Renal pelvis (tissue), 12 donors: ENCODE measurements at places on chromosomes 6 and 20. TPM values are rescaled to one million over a fixed set of nuclear protein-coding genes. Genes with fewer than 3 reads are reported as not detected.
A peak's percentile ranks its signal among the peaks of the same experiment; 100 is the strongest.

GRCh38 chr20:48636301-48636700, 191.5 kb downstream of the PREX1 start:
- no peak for DNase-seq

DNA sequence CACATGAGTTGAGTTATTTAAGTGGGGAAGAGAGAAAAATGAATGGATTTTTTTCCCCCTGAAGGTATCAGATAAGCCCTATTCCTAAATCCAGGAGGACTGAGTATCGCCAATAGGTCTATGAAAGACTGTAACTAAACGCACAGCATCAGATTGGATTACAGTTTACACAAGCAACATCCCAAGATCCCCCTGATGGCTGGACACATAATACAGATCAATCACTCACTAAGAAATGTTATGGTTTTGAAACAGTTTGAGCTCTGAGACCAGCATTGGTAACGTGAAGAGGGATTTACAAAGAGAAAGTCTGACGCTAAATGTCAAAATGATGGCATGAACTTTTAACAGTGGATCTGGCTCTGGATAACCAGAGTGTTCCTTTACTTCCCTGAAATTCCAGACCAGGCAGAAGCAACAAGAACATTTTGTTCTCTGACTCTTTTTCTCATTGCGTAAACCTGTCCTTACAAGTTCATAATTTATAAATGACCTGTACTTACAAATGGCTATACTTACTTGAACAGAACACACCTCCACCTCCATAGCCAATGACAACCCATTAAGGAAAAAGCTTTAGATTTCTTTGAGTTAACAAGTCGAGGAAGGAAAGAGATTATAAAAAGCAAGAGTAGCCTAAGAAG, 131.8 kb upstream of the BEND3 start:
- peak; percentile 14 for DNase-seq

- no peak for DNase-seq
These were observed 41.0 kb upstream of the RAB23 start for GRCh38 chr6:57262901-57263694.

The SMLR1 gene
- polyA plus RNA-seq: 3.6 TPM

The ZBTB46 gene
- 16.8 TPM for polyA plus RNA-seq

The ASIP gene
- 0.34 TPM for polyA plus RNA-seq

- peak; percentile 44 for DNase-seq
These were observed 112.6 kb upstream of the RALGAPA2 start for GRCh38 chr20:20824924-20825584.

The UBE2C gene
- 73.0 TPM for polyA plus RNA-seq

DNA sequence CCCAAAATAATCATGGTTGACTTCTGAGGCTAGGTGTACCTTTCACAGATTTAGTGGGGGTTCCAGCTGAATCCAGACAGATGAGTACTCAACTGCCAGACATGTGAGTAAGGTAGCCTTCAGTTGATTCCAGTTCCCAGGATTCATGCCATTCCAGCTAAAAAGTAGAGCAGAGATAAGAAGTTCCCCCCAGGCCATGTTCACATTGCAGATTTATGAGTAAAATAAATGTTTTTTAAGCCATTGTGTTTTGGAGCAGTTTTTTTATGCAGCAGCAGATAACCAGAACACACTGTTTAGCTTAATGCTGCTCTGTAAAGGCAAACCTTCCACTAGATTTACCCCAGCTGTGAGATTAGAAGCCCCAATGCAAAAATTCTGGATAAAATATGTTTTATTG, 245.0 kb downstream of the RFPL4B start:
- no peak for DNase-seq

DNA sequence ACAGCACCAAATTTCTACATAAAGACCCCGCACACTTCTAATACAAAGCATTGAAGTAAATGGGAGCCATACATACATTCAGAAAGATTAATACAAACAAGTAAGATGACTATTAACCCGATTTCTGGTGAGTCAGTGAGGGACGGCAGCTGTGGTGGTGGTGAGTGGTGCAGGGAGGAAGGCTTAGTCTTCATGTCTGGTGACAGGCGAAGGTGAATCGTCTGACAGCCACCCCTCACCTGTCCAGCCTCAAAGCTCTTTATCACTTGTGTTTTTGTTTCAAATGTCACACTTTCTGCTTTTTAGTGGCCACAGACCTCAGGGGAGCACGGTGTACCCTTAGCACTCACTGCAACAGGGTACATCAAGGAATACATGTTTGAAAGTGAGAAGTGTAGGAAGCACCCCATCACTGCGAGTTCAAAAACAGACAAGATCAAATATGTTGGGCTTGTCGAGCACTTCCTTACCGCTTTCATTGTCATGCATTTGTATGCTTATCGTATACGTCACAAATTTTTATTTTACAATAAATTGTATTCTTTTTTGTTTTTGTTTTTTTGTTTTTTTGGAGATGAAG, 63.5 kb downstream of the IRF4 start:
- no peak for DNase-seq

DNA sequence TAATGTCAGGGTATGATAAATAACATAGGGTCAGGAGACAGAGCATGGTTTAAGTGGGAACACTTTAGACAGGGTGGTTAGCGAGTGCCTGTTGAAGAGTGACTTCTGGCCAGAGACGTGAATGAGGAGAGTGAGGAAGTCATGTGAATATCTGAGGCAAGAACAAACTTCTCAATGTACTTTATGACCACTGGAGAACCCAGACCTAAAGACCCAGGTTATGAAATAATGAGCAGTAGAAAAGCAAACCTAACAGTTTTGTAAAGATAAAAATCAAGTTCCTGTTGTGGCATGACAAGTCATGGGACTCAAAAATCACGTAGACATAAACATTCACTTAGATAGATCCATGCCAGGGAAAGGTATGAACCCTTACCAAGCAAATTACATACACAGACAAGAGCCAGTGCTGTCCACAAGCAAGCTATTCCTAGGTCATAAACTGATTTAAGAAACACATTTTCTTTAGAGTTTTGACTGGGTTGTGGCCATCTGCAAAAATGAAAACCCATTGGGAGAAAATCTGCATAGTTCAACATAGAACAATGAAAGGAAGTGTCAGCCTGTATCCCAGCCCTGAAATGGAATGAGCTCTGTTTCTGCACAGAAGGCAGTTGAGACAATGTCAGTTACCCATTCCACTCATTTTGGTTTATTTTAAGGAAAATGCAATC, 2.2 kb upstream of the MYCT1 start:
- no peak for DNase-seq

DNA sequence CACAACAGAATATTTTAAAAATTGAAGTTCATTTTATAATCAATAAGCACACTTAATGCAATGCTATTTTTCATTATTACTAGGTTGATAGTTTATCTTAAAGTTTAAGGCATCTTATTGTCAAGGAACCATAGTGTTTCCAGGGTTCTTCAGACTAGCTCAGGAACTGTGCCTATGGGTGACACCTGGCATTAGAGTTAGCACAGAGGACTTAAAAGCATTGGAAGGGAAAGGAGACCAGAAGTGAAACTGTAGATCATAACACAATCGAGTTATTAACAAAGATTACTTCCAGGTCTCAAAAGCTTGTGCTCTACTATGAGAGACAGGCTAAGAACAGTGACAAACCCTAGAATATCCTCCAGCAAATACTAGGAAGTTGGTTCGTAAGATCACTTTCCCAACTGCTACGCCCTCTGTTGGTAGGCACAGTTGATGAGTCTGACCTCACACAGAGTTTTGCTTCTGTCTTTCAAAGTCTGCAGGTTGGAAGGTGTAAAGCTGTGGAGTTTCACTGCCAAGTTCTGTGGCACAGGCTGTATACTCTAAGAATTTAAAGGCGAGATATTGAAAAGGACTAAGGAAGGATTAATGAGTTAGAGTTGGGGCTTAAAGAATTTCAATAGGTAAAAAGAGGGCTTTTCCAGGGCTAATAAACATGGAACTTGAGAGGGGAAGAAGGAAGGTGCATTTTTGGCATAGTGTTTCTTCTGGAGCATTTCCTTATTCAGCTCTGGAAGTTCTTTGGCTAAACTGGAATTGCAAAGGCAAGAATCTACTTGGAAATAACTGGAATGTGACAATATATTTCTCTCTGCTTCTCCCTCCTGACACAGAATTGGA, 531.3 kb upstream of the JAG1 start:
- DNase-seq: no peak

DNA sequence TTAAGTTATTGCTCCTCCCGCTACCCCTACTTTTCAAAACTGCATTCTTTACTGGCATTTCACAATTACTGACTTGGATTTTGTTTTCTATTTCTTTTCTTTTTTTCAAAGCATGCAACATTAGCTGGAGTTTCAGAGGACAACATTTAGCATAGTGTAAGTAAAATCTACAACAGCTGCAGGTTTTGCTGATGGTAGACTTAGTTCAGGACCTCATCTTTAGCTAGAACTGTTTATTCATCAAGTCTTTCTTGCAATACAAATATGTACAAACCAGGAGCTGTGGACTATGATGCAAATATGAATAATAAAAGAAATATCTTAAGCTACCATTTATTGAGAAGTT, 728 bp upstream of the CEP162 start:
- DNase-seq: no peak

DNA sequence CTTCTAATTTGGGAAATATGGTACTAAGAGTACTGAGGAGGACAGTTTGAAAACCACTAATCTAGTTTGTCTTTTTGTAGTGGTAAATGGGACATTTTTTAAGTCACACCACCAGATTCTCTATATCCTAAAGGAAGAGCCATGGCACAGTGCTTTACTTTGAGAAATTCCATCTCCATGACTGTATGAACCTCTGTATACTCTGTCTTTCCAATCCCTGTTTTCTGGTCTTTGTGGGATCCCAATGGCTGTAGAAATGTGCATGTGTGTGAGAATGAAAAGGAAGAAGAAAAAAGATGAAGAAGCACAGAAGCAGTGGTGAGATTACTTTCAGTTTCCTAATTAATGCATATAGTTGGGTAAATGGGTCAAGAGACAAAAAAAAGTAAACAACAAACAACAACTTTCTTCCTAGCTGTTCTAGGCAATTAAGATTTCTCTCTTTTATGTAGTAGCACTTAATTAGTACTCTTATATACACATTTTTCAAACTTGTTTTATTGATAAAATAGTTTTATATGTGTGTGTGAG, 141.2 kb upstream of the HCRTR2 start:
- no peak for DNase-seq

DNA sequence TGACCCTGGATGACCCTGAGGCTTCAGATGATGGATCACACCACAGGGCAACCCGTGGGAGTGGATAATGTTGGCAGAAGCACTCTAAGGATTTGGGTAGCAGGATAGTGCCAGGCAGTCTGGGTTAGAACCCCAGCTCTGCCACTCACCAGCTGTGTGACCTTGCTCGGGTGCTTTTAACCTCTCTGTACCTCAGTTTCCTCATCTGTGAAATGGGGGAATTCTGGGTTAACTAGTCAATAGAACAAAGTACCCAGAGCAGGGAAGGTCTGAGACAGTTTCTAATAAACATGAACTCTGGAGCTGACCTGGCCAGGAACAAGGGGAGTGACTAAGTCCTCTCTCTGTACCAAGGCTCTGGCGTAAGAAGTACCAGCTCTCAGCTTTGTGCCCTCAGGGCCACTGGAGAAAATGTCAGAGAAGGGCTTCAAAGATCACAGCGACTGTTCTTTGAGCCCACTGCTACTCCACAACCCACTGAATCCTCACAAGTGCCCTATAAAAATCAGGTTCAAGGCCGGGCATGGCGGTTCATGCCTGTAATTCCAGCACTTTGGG, 14.7 kb upstream of the NOL4L start:
- DNase-seq: no peak

- peak; percentile 31 for DNase-seq
These were observed 96.2 kb upstream of the BTN3A2 start for GRCh38 chr6:26268659-26269402.

- no peak for DNase-seq
These were observed 133.4 kb downstream of the CEBPB start for GRCh38 chr20:50323777-50324775.

The CFB gene
- polyA plus RNA-seq: 8.4 TPM

DNA sequence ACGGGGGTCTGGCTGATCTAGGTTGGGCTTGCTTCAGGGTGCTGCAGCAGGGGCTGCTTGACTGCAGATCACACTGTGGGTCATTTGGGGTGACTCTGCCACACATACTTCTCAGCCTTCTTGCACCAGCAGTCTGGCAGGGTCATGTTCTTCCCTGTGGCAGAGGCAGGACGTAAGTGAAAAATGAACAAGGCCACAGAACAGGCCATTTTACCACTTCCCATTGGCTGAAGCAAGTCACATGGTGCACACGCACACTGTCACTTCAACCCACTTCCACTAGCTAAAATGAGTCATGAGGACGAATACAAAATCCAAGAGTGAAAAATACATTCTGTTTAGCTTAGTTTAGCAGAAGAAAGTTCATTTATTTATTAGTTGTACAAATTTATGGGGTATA, 168.6 kb upstream of the GGTLC1 start:
- no peak for DNase-seq

DNA sequence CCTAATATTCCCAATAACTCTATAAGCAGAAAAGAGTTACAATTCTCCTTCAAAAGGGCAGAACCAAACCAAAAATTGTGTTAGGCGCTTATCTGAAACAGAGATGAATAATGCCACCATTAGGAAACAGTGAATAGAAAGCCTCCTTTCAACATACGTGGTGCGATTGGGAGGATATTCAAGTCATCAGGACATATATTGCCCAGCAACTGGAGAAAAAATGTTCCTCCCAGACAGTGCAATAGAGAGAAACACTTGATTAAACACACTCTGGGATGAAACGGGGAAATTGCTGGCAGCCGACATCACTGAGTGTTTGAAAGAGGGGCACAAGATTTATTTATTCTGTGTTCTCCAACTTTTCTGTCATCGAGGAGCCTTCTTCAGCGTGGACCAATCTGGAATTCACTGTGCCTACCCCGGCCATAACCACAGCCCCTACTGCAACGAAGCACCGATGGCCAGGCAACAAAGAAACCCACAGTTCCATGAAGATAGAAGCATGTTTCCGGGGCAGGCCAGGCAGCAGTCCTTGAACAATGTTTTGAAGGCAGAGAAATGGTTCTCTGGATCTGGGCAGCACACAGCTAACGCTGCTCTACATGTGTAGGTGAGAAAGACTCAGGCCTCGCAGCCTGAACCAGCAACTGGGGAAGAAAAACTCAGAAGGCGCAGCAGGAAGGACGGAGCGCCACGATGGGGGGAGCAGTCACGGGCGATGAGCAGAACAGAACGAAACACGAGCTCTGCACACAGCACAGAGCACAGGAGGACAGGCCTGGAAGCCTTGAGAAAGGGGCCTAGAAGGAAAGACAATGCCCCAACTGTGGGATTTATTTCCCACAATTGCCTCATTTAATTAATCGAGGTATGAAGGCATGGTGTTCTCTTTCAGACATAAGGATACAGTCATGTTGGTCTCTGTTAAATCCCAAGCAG, 234.2 kb upstream of the FOXQ1 start:
- no peak for DNase-seq

DNA sequence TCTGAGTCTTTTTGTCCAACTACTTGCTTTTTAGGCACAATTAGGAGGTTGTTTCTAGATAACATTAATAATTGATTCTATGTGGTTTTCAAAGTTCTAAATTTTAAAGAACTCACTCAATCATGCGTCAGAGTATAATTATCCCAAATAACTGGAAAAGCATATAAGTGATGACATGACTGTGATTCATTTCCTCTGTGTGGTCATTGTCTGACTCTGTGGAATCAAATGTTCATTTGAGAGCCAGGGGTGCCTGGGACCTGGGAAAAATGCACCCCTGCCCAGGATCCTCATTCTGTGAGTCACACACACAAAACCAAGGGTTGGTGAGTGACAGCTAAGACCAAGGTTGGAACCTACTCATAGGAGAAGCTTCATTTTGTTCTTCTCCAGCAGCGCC, 127.1 kb upstream of the MLIP start:
- DNase-seq: no peak
